ENCODE measurements at places on chromosomes 3 and 15.

DNA sequence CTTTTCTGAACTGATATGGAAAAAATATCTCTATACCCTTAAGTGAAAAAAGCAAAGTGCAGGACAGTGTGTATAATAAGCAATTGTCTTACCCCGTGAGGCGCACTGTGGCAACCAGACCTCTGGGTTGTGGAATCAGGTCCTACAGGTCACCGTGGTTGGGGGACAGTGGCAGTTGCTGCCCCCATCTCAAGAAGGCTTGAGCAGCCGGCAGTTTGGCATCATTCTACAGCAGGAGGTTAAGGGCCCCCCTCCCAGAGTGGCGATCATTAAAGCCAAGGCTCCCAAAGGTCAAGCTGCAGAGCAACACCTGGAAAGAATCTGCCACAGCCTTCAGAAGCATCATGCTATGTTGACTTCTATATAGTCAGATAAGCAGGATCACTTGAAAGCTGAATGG is 56.1 kb upstream of the HERC1 start:
- DNase-seq, result no peak

GRCh38 chr15:53384417-53384816 is 375.0 kb downstream of the WDR72 start:
- no peak for DNase-seq

- no peak for DNase-seq
Observed at GRCh38 chr15:38274135-38274534, 21.5 kb downstream of the SPRED1 start.

DNA sequence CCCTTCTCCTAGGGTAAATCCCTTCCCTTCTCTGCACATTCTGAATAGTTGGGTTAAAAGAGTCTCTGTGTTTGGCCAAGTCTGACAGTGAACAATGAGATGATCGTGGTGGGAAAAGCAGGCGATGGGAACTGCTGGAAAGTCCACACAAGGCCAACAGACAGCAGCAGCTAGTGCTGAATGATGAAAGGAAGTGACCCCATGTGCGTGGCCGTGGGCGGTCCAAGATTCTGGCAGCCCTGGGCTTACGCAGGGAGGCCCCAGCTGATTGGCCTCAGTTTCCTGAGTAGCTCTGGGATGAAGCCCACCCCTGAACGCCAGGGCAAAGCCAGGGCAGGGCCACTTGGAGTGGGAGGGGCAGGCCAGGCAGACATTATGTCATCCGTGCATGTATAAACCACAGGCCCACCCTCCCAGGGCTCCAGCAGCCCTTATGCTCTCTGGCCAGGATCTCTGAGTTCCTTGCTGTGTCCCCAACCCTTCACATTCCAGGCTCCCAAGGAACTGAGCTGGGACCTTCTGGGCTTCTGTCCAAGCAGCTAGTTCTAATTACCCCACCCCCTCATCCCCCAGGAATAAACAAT is 57.8 kb downstream of the CDC25A start:
- no peak for DNase-seq

GRCh38 chr3:114562557-114562956 is 268.7 kb downstream of the TIGIT start:
- no peak for DNase-seq

GRCh38 chr3:48826451-48826850 is 21.2 kb downstream of the PRKAR2A start:
- no peak for DNase-seq

- DNase-seq, result no peak
Observed at GRCh38 chr3:97360804-97361203, 403.8 kb upstream of the ARL6 start.

DNA sequence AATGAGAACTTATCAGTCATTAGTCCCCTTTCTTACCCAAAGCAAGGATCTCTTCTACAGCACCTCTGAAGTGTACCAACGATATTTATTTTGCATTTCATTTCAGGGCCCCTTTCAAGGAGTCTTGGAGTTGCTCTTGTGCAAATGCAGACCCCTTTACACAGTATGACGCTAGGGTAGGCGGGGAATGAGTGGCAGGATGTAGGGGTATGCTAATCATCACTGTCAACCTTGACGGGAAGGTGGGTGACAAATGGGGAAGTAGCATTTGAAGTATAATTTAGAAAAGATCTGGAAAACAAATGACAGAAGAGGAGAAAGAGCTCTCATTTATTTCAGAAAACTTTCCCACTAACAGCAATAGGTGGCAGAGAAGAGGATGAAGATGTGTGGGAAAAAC is 94.4 kb downstream of the LRRN1 start:
- DNase-seq, result no peak

DNA sequence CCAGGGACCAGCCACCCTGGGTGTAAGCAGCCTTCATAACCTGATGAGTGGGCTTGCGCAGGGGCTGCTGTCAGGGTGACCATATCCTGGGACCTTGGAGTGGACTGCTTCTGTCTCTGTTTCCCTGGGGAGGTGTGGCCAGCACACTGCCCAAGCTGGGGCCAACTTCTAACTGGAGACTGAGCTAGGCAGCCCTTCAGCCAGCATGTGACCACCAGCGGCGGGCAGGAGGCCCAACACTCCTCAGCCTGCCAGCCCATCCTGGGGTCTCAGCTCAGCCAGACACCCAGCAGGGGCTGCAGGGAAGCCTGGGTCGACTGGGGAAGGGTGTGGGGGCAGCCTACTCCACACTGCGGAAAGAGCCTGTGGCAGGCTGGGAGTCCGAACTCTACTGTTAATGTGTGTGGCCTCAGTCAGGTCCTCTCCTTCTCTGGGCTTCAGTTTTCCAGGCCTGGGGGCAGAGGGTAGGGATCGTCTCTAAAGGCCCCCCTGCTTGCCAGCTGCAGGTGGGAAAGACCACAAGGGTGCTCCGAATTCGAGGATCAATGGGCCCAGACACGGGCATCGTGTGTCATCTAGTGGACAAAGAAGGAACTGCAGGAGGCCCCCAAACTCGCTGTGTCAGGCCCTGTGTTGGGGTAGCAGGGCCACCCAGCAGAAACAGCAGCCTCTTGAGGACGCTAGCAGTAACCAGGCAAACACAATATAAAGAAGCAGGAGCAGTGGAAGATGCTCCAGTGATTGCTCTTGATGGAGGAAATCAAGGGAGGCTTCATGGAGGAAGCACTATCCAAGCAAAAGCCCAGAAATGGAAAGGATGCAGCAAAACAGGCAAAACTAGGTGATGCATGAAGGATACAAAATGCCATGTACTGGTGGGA is 2.0 kb upstream of the SEMA3G start:
- peak; percentile 75 for DNase-seq

DNA sequence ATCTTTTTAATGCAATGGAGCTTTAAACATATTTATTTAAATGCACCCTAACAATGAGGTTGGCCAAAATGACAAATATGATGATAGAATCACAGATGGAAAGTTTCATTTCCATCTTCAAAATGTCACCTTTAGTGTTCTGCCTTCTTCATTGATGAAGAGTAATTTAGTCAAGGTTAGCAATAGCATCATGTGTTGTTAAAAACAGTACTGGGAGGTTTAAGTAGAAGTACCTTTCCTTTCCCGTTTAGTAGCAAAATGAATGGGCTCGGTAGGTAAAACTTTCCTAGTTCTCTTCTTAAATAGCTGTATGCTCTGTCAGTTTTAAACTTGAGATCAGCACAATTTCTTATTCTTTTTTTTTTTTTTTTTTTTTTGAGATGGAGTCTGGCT is 35.1 kb downstream of the EIF2AK4 start:
- no peak for DNase-seq

DNA sequence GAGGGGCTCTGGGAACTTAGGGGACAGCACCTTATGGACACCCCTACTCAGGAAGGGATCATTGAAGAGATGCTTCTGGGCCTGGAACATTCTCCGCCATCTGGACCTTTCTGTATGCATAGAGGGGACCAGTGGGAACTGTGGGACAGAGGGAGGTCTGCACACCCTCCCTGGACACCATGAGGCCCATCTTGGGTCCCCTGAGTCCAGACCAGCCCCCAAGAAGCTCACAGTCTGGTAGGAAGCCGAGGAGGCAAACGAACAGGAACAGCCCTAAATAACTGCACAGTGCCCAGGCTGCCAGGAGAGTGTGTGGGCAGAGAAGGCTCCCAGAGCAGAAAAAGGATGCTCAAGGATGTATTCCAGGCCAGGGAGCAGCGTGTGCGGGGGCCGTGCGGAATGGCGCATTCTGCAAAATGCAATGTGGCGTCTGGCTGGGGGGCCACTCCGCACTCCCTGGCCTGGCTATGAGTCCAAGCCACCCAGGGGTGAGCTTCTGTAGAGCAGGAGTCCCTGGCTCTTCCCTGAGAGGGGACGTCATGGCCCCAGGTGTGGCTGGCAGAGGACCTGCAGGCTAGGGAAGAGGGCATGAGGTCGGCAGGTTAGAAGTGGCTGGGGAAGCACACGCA is 24.5 kb upstream of the KLF13 start:
- DNase-seq, result no peak

DNA sequence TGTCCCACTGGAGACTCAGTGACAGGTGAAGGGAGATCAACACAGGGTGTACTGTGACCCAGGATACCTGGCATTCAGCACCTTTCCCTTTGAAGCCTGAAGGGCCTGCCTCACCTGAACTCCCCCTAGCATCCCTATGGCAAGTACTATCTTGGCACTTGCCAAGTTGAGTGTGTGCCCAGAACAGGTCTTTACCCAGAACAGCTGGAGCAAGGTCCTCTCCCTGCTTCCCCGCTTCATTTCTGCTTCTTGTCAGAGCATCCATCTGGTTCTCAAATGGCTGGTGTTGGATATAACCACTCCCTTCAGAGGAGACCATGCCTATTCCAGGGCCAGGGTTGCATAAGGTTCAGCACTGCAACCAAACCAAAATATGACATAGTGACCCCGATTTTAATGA is 73.0 kb downstream of the FAM43A start:
- DNase-seq, result no peak

DNA sequence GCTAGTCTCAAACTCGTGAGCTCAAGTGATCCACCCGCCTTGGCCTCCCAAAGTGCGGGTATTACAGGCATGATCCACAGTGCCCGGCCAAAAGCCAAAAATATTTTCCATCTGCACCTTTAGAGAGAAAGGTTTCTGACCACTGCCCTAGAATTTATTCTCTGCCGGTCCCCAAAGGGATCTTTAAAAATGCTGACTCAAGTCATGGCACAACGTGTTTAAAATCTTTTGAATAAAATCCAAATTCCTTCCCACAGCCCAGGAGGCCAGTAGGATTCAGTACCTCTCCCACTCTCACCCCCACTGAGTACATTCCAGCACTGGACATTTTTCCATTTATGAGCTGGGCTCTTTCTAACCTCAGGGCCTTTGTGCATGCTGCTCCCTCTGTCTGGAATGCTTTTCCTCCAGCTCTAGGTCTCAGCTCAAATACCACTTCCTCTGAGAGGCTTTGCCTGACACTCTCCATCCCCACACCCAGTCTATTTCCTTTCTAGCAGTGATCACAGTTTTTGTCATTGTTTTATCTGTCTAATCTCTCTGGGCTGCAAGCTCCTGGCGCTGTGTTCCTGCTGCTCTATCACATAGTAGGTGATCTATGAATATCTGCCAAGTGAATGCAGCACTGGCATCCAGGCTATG is 502.9 kb downstream of the SHQ1 start:
- DNase-seq, result no peak

All from stimulated activated effector memory CD8-positive, alpha-beta T cell treated with anti-CD3 and anti-CD28 coated beads, Interleukin-12 subunit alpha, Interleukin-12 subunit beta, amount 100 ng/mL, for 72 hours (primary cell).